ENCODE measurements at places on chromosomes 3 and 15.
A peak's percentile ranks its signal among the peaks of the same experiment; 100 is the strongest.

DNA sequence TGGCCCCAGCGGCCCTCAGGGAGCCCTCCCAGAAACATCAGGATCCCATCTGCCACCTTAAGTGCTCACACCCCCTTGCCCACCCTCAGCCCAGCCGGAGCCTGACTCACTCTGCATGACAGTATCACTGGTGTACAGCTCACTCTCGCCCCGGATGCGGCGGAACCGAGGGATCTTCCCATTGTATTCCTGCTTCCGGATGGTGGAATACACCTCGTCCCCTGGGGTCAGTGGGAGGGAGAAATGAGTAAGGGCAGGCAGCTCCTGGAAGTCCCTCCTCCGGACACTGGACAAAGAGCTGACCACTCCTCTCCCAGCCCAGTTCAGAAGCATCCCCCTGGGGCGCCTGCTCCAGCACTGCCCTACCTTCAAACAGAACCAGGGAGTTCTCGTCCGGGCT, 16.5 kb downstream of the SEMA7A start:
- peaks cover 23% of the 10 kb centered on the region for H3K4me1 ChIP-seq
- no peak overlapping the region for H3K4me3 ChIP-seq
- no peaks in the 10 kb centered on the region for H3K27me3 ChIP-seq
- H3K36me3 ChIP-seq: no peaks in the 10 kb centered on the region
- peak; percentile 51 for DNase-seq
- no peak overlapping the region for H3K27ac ChIP-seq

GRCh38 chr3:13023235-13023970, 49.8 kb downstream of the IQSEC1 start:
- H3K4me3 ChIP-seq: no peak overlapping the region
- peak overlapping the region; percentile 23 for H3K27ac ChIP-seq
- no peaks in the 10 kb centered on the region for H3K27me3 ChIP-seq

GRCh38 chr3:183944775-183945174, 60.1 kb upstream of the PARL start:
- no peaks in the 10 kb centered on the region for H3K4me1 ChIP-seq
- no peak overlapping the region for H3K4me3 ChIP-seq
- peaks cover 20% of the 10 kb centered on the region for H3K36me3 ChIP-seq
- H3K27me3 ChIP-seq: no peaks in the 10 kb centered on the region

- DNase-seq: no peak
- no peak overlapping the region for H3K4me3 ChIP-seq
- H3K36me3 ChIP-seq: peaks cover 13% of the 10 kb centered on the region
- H3K4me1 ChIP-seq: peaks cover 29% of the 10 kb centered on the region
Measured at GRCh38 chr3:186960347-186960746, 30.0 kb downstream of the ST6GAL1 start.

DNA sequence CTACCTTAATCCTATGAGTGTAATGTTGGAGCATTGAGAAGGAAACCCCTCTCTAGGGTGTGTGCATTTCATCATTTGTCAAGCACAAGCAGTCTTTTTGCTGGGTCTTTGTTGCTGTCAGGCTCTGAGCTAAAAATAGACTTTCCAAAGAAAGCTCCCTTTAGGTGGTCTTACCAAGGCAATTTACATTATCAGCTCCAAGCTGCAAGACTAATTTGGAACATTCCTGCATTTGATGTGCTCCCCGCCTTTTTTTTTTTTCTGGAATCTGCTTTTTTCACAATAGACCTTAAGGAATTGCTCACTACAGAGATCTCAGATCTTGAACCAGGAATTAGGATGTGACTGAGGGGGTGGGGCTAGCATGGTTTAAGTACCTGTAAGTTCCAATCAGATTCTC, 60.6 kb upstream of the STAC start:
- H3K27ac ChIP-seq: no peak overlapping the region
- H3K4me3 ChIP-seq: no peak overlapping the region
- H3K4me1 ChIP-seq: no peaks in the 10 kb centered on the region
- H3K27me3 ChIP-seq: no peaks in the 10 kb centered on the region

- H3K4me3 ChIP-seq: no peak overlapping the region
- peaks cover 4% of the 10 kb centered on the region for H3K4me1 ChIP-seq
- H3K27me3 ChIP-seq: no peaks in the 10 kb centered on the region
- H3K36me3 ChIP-seq: no peaks in the 10 kb centered on the region
Measured at GRCh38 chr3:111758642-111759041, 100.4 kb upstream of the PHLDB2 start.

Data from heart left ventricle (tissue), 16 donors.